ENCODE measurements at places on chromosomes 5 and 9. TPM values are rescaled to one million over a fixed set of nuclear protein-coding genes. Genes with fewer than 3 reads are reported as not detected.

Gene PCDHA10
- 0.50 TPM for total RNA-seq

Gene ARPC5L
- total RNA-seq, result 13.3 TPM

Gene TMEM174
- total RNA-seq, result not detected

Gene CDX1
- total RNA-seq, result 0.91 TPM

Gene NTNG2
- 3.8 TPM for total RNA-seq

Gene SLC34A1
- not detected for total RNA-seq

Gene SEMA6A
- 0.23 TPM for total RNA-seq

Gene SLC12A2
- 45.2 TPM for total RNA-seq

Gene NRARP
- 0.20 TPM for total RNA-seq

Gene PDLIM4
- total RNA-seq, result 30.6 TPM

Gene EHMT1
- total RNA-seq, result 60.2 TPM

Gene MARCHF6
- total RNA-seq, result 119 TPM

Gene DIRAS2
- 0.33 TPM for total RNA-seq

Gene FAM151B
- total RNA-seq, result 7.4 TPM

Gene PCDHB16
- 0.50 TPM for total RNA-seq

Gene CATSPER3
- total RNA-seq, result 0.10 TPM

Gene PLEKHG4B
- not detected for total RNA-seq

Gene ENHO
- 0.13 TPM for total RNA-seq

Gene FAM120A
- 138 TPM for total RNA-seq

Gene MAN2A1
- 106 TPM for total RNA-seq

Gene PDE6A
- not detected for total RNA-seq

Gene CD274
- total RNA-seq, result 4.8 TPM

Gene RNF183
- not detected for total RNA-seq

Gene SMIM33
- not detected for total RNA-seq

Gene NMUR2
- total RNA-seq, result not detected

Gene FAM78A
- 0.69 TPM for total RNA-seq

Gene PCDH1
- total RNA-seq, result 6.3 TPM

Gene CDC37L1
- 20.0 TPM for total RNA-seq

Gene NSG2
- total RNA-seq, result not detected

Gene C5
- 5.3 TPM for total RNA-seq
